Smooth muscle cell of trachea (primary cell): ENCODE measurements at places on chromosomes 6 and 20. TPM values are rescaled to one million over a fixed set of nuclear protein-coding genes. Genes with fewer than 3 reads are reported as not detected.

HLA-DRA gene
- total RNA-seq: 0.15 and 0.17 TPM in 2 replicates

MAP1LC3A gene
- 14.1 and 52.8 TPM in 2 replicates for total RNA-seq

RIPPLY2 gene
- total RNA-seq: 0.29 and 0.66 TPM in 2 replicates

SPATA25 gene
- 1.5 and 3.5 TPM in 2 replicates for total RNA-seq

C6orf15 gene
- not detected in 2 replicates for total RNA-seq

BFSP1 gene
- total RNA-seq: 1.8 and 2.3 TPM in 2 replicates

MEI4 gene
- total RNA-seq: not detected in 2 replicates

LPA gene
- not detected in 2 replicates for total RNA-seq

PPP1R14C gene
- 0.29 and 0.33 TPM in 2 replicates for total RNA-seq

FILIP1 gene
- 0.29 and 0.83 TPM in 2 replicates for total RNA-seq

SLC24A3 gene
- under 0.01 TPM in 1 of 2 replicates, not detected in the other for total RNA-seq

TNFRSF6B gene
- total RNA-seq: 24.3 and 66.5 TPM in 2 replicates

IPCEF1 gene
- under 0.01 and 0.58 TPM in 2 replicates for total RNA-seq

ZSWIM1 gene
- 3.9 and 7.3 TPM in 2 replicates for total RNA-seq

TMEM14C gene
- total RNA-seq: 133 and 165 TPM in 2 replicates

MCM9 gene
- total RNA-seq: 10.6 and 11.1 TPM in 2 replicates

CUTA gene
- total RNA-seq: 125 and 147 TPM in 2 replicates

FABP7 gene
- total RNA-seq: 0.15 TPM in 1 of 2 replicates, not detected in the other

NELFE gene
- 108 and 168 TPM in 2 replicates for total RNA-seq

HDGFL1 gene
- not detected in 2 replicates for total RNA-seq

COL21A1 gene
- 4.6 and 17.6 TPM in 2 replicates for total RNA-seq

FOXC1 gene
- total RNA-seq: 5.4 and 7.6 TPM in 2 replicates

POPDC3 gene
- total RNA-seq: 14.3 and 22.5 TPM in 2 replicates

MKKS gene
- 6.6 and 8.0 TPM in 2 replicates for total RNA-seq

BANF2 gene
- not detected in 2 replicates for total RNA-seq

FAM83C gene
- total RNA-seq: not detected in 2 replicates

OR2B6 gene
- total RNA-seq: not detected in 2 replicates

RNF144B gene
- total RNA-seq: 1.0 and 1.2 TPM in 2 replicates

OOEP gene
- total RNA-seq: 0.29 TPM in 1 of 2 replicates, not detected in the other

HLA-DOA gene
- total RNA-seq: under 0.01 TPM in 1 of 2 replicates, not detected in the other

FGD2 gene
- total RNA-seq: not detected in 2 replicates

OR12D2 gene
- not detected in 2 replicates for total RNA-seq

F13A1 gene
- not detected in 2 replicates for total RNA-seq

SLC26A8 gene
- under 0.01 and 0.87 TPM in 2 replicates for total RNA-seq

FKBP5 gene
- 6.1 and 12.4 TPM in 2 replicates for total RNA-seq

PNPLA1 gene
- total RNA-seq: not detected in 2 replicates

SLC13A3 gene
- 2.9 and 6.0 TPM in 2 replicates for total RNA-seq

KIF25 gene
- not detected in 2 replicates for total RNA-seq

TNFAIP3 gene
- total RNA-seq: 3.8 and 10.6 TPM in 2 replicates

NOL4L gene
- 2.6 and 4.0 TPM in 2 replicates for total RNA-seq

RNASET2 gene
- total RNA-seq: 19.6 and 57.4 TPM in 2 replicates

SCRT2 gene
- total RNA-seq: not detected in 2 replicates

PLCB4 gene
- 9.3 and 12.2 TPM in 2 replicates for total RNA-seq

TFEB gene
- 2.6 and 7.8 TPM in 2 replicates for total RNA-seq

JPH2 gene
- total RNA-seq: under 0.01 and 0.50 TPM in 2 replicates

RCAN2 gene
- 2.2 and 6.3 TPM in 2 replicates for total RNA-seq

DPM1 gene
- total RNA-seq: 41.7 and 97.3 TPM in 2 replicates

BTNL2 gene
- total RNA-seq: not detected in 2 replicates

MUC22 gene
- total RNA-seq: under 0.01 TPM in 1 of 2 replicates, not detected in the other

MAFB gene
- total RNA-seq: 1.0 and 3.3 TPM in 2 replicates

MAS1 gene
- total RNA-seq: not detected in 2 replicates

SAPCD1 gene
- total RNA-seq: 1.3 and 1.9 TPM in 2 replicates

IBTK gene
- 41.7 and 71.0 TPM in 2 replicates for total RNA-seq
